ENCODE measurements at places on chromosomes 16 and 17.

DNA sequence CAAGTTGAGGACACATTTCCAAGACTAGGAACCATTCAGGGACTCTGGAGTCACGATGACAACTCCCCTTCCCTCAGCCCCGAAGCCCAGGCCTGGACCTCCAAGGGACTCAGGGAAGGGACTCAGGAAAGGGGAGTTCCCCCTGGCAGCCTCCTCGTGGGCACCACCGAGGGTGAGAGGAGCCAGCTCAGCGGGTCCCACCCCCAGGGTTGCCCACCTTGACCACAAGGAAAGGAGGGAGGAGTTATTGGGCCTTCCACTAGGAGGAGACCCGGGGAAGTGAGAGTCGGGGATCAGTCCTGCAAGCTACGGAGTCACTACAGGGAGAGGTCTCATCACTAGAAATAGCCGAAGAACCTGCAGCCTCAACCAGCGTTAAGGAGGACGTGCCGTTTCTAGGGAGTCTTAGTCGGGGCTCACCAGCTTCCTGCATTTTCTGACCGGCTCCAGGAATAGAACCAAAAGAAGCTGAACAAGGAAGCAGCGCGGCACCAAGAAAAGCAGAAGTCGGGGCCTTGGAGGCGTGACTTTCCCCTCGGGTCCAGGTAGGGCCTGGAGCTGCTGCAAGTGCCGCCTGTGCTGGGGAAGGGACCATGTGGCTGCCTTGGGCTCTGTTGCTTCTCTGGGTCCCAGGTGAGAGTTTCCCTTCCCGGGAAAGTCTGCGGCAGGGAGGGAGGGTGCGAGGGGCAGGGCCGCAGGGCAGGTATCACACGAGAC is at the start of gene CD300A:
Gene CD300A (plus strand): TSS at position 524 of the 717 bp plus-strand sequence. CDS start 70 bp downstream, at position 594.
- DNase-seq: peak; percentile 18

DNA sequence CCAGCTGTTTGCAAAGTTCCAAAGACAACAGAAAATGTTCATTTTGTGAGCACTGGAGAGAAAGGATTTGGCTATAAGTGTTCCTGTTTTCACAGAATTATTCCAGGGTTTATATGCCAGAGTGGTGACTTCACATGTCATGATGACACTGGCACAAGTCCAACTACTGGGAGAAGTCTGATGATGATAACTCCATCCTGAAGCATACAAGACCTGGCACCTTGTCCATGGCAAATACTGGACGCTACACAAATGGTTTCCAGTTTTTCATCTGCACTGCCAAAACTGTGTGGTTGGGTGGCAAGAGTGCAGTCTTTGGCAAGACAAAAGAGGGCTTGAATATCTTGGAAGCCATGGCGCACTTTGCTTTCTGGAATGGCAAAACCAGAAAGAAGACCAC is 385.0 kb downstream of the CDH11 start:
- no peak for DNase-seq

DNA sequence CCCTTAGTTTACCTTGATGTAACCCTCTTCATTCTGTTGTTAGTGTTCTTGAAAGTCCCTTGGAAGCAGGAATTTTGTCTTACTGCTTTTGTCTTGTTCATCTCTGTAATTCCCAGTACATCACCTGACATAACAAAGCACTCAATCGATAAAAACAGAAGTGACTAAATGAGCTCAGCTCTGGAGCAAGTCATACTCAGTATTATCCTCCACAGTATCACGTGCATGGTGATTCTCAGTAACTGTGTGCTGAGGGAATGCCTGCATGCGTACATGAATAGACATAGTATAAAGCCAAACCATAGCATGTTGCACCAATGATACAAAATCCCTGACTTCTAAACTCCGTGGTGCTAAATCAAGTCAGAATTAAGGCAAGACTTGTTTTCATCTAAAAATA is 7.2 kb downstream of the KRT38 start:
- no peak for DNase-seq

DNA sequence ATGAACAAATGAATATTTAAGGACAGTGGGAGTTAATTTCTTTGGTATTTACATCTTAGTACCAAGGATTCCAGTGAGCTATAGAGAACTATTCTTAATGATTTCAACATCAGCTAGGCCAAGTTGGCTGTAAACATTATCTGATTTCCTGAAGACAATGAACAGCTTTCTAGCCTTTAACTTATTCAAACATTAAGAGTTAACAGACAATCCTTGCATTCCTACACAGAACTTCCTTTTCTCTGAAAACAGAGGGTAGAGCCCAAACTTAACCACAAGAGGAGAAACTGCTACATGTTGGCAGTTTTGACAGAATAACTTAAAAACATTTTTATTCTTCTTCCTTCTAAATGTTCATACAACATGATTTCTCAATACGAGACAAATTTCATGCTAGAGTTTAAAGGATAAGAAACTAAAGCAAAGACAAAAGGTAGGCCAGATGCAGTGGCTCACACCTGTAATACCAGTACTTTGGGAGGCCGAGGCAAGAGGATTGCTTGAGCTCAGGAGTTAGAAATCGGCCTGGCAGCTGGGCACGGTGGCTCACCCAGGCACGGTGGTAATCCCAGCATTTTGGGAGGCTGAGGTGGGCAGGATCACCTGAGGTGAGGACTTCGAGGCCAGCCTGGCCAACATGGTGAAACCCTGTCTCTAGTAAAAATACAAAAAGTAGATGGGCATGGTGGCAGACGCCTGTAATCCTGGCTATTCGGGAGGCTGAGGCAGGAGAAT is 4.4 kb downstream of the CRLF3 start:
- DNase-seq: no peak

DNA sequence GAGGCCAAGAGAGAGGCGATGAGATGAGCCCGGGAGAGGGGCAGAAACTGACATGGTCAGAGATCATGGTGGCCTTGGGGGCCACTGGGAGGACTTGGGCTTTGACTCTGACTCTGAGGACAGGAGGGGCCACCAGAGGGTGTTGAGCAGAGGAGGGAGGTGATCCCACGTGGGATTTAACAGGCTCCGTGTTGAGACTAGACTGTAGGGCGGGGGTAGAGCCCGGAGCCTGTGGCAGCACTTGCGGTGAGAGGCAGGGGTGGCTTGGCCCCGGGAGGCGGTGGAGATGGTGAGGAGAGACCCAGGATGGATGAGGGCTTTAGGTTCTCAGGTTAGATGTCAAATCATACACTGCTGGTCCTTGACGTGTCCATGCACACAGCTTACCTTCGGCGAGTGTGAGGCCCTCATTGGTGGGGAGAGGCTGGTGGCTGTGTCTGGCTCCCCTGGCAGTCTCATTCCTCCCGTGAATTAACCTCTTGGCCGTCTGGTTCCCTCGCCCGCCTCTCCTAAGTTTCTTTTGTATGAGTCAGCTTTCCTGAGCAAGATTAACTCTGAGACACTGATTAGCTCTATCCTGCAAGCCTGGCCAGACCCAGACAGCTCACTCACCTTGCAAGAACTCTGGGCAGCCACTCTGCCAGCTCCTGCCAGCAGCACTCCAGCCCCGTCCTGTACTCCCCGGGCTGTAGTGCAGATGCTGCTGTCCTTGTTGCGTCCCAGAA is 39.7 kb downstream of the VPS35L start:
- no peak for DNase-seq

- DNase-seq: peak; percentile 46
Measured at GRCh38 chr17:78748048-78748729, 33.9 kb downstream of the CYTH1 start.

- no peak for DNase-seq
Measured at GRCh38 chr17:18344021-18344420, 19.3 kb downstream of the SHMT1 start.

DNA sequence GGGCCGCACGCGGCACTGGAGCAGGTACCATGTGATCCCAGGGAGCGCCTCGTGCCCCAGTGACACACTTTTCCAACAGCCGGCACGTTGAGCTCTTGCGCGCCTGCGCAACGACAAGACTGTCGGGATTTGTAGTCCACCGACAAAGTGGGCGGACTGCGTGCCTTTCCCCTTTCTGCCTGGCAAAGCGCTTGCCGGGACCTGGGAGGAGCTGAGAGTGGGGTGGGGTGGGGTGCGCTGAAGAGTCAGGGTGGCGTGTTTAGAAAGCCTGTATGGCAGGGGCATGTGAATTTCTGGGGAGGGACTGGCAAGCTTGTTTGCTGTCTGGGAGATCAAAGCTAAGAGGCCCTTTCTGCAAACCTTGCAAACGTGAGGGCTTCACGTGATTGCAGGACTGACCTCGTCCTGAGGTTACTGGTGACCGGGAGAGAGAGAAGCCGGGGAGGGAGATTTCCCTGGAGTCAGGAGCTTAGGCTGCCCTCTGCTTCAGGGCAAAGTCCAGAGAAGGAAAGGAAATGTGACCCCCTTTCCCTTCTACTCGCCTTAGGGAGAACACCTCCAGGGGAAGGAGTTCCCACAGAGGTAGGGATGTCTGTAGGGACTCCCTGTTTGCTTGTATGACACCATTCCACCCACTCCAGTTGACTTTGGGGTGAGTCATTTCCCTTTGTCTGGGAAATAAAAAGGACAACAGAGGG is 429 bp upstream of the NR1D1 start:
- peak; percentile 88 for DNase-seq

DNA sequence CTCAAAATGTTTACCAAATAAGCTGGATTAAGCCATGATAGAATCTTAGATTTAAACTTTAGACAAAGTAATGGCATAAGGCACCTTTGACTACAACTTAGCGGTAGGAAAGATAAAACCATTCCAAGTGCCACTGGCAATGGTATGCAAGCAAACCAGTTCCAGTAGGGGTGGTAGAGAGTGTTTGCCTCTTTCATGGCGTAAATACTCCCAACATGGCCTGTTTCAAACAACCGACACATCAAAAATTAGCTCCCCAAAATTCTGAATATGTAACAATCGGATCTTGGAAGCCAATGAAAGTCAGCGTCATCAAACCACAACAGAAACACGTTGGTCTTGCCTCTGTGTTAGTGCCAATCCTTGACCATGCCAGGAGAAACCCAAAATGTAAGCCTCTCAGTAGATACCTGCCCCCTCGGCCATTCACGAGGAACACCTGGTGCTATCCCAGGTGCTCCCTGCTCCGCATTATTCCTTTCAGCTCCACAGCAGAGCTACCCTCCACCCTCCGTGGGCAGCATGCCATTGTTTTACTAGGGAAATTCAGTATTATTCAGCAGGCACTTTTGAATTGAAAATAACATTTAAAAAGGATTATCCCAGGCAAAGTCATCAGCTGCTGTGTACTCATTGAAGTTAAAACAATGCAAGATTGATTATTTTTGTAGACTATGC is 307.8 kb upstream of the CDH11 start:
- no peak for DNase-seq
